ENCODE measurements at places on chromosomes 12 and 14.

GRCh38 chr14:93959239-93960107, 16.9 kb downstream of the ASB2 start:
- peak; percentile 89 for DNase-seq

DNA sequence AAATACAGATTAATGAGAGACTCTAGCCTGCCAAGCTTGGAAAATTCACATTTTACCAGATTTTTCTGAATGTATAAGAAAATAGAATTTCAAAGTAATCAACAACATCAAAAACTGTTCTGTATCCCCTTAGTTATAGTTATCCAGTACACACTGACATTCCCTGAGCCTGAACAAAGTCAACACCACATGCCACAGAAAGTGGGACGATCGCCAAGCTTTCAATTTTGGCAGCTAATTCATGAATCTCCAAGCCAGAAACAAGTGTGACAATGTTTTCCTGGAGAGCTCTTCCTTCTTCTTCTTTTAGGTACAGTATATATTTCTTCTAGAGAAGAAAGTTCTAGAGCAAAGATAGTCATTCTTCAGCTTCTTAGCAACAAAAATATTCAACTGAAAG, 290.2 kb downstream of the PRKD1 start:
- no peak for DNase-seq

GRCh38 chr12:113145720-113146551, 3.6 kb upstream of the CFAP73 start:
- no peak for DNase-seq

GRCh38 chr14:22801716-22802115, 13.5 kb downstream of the SLC7A7 start:
- no peak for DNase-seq

DNA sequence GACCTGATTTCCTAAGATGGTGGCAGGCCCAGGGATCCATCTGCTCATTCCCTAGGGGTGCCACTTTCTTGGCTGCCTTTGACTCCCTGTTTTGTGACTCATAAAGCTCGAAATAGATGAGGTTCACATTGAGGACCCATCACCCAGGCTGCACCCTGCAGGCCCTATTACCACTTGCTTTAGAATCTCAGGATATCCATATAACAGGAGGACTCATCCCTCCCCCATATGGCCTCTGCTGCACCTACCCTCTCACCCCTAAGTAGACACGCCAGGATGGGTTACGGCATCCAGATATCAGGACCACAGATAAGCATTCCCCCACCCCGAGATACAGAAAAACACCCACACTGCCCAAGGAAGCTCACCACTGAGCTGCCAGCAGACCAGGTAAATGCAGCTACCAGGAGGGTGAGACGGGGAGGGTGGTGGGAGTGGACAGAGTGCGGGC, 155.7 kb downstream of the DPF3 start:
- DNase-seq = no peak

- no peak for DNase-seq
These were observed 222.0 kb downstream of the PPM1H start for GRCh38 chr12:62712681-62713573.

DNA sequence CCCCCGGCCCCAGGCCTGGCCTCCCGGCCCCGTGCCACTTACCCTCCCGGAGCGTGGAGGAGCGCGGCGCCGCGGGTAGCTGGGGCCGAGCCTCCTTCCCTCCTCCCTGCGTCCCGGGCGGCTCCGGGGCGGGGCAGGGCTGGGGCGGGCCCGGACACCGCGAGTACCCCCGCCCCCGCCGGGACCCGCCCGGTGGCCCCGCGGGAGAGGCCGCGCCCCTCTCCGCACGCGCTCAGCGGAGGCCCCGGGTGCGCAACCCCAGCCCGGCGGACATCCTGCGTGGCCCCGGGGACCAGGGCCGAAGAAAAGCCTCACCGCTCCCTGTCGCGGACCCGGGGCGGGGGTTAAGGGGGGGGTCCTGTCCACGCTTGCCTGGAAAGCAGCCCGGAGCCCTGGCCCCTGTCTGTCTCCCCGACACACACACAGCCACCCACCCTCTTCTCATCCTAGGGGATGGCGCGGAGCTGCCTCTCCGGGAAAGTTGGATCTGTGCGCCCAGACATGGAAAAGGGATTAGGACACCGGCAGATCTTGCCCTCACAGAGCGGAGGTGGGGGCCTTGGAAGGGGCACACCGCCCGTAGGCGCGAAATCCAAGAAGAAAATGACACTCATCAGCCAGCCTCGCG, at the start of gene SYNE3:
Gene SYNE3, minus strand, starts transcription at position 97 of the 628 bp plus-strand sequence. CDS start 40,829 bp downstream, outside the sequence.
- peak; percentile 85 for DNase-seq

DNA sequence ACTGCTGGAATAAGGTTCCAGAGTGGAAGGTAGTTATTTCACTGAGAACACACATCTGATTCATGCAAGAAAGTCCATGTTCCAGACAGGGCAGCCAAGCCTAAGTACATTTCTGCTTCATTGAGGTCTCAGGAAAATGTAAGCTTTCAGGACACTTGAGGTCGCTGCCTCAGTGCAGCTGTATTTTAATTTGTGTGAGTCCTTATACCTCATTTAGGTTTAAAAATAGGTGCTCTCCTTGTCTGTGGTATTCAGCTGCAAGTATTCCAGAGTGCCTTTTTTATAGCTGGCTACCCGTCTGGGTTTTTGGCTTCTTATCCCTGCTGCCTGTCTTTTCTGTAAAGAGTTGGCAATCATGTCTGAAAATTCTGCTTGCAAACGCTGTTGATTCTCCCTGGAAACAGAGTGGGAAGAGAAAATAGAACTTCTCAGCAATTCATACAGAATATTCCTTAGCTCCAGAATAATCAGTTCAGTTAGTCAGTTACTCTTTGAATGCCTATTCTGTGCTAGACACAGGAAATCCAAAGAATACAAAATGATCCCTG, 45.3 kb upstream of the PLBD1 start:
- DNase-seq = no peak

GRCh38 chr12:43282106-43282505, 269.9 kb downstream of the ADAMTS20 start:
- DNase-seq = no peak

- DNase-seq = no peak
These were observed 167.9 kb downstream of the PHETA1 start for GRCh38 chr12:111201036-111201435.
